T-helper 9 cell (primary cell): ENCODE measurements at places on chromosomes 7 and 10.

- peak; percentile 39 for DNase-seq
Measured at GRCh38 chr10:11017570-11018431, at the start of gene CELF2. Gene CELF2 (plus strand): TSS chr10:11017872. CDS start chr10:11018090, 218 bp downstream.

- no peak for DNase-seq
Measured at GRCh38 chr7:2974093-2974819, 69.4 kb downstream of the CARD11 start.

- no peak for DNase-seq
Measured at GRCh38 chr7:17690030-17690429, 250.3 kb downstream of the SNX13 start.

- no peak for DNase-seq
Measured at GRCh38 chr7:9407816-9408215, 974.4 kb downstream of the NXPH1 start.

DNA sequence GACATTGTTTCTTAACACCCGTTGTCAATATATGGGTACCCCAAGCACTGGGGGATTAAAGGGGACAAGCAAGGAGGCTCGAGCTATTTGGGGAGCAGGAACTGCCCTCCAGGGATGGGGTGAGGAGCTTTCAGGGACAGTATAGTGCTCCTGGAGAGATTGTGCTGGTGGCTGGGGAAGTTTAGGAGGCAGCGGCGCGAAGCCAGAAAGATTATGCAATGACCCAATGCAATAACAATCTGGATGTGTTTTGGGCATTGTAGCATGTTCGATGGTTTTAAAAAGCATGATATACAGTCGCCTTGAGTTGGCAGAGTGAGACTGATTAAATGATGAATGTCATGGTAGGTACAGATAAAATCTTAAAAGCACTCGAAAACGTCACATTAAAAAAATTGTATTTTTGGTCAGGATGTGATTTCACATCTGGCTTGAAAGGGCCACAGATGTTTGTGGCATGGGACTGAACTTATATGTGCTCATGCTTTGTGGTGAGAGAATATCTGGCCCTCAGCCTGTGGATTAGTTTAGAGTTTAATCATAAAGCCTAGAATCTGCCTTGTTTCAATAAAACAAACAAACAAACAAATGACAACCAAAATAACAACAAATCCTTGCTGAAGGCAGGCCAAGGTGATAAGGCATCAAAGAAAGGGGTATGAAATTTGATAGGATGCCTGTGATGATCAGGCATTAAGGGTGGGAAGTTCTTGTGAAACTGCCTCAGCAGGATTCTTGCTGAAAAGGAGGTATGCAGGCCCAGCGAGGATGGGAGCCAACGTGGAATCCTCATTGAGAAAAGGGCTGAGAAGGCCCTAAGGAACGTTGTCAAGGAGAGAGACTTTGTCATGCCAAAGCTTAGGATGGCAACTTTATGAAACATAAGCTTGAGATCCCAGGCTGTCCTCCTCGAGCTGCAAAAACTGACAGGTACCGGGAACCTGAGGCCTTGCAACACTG, 417.1 kb upstream of the KLF6 start:
- DNase-seq, result no peak

- no peak for DNase-seq
Measured at GRCh38 chr10:78301891-78302738, 268.5 kb downstream of the RPS24 start.

GRCh38 chr7:39407137-39407536, 159.1 kb upstream of the YAE1 start:
- DNase-seq, result no peak

DNA sequence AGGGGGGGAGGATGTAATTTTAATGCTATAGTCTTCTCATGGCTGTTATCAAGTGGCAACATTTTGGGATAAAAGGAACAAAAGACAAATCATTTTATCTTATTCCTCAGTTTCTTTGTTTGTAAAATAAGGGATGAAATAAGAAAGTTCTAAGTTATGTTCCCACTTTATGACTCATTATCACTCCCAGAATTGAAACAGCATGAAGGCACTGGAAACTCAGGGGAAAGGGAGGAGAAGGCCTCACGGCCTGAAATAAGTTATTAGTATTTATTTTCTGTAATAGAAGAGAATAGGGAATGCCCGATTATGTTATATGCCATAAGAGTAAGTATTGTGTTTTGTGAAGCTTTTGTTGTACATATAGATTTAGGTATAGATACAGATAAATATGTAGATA, 85.0 kb upstream of the NAMPT start:
- no peak for DNase-seq

DNA sequence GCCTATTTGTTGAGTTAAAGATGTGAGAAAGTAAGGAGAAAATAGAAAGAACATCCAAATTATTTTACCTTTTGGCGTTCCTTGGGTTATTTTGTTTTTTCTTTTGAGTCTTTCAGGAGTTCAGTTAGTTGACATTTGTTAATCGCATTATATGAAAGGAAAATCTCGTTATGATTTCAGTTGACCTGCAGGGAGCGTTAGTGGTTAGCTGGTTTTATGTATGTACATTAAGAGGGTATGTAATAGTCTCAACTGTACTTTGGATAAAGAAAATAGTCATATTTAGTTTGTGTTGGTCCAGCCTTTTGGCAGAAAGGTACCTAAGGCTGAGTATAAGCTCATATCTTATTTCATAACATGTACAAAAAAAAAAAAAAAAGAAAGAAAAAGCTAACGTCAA, 4.0 kb downstream of the BMPER start:
- no peak for DNase-seq

- DNase-seq, result no peak
Measured at GRCh38 chr10:48634984-48635557, 30.2 kb upstream of the ARHGAP22 start.
